Vagina (tissue), 2 donors: ENCODE measurements at places on chromosomes 3 and 15.

DNA sequence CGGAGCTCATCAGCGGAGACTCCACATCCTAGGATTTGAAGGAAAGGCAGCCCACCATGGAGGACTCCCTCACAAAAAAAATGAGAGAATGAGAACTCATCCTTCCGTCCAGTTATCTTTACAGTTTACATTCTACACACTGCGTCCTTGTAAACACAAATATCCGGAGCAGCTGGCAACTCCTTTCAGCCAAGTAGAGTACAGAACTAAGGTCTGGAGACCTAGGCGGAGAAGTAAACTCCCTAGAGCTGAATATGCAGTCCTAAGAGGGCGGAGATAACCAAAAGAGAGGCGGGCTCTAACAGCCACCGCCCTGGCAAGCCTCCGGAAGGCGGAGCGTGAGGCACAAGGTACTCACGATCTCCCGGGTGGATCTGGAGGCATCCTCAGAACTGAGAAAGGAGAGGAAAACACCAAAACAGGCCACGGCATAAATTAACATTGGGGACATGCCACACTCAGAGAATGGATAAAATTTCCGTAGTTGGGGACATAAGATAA lies 924 bp upstream of the SIN3A start:
- DNase-seq: peak; percentile 92
- H3K4me1 ChIP-seq: peaks cover 28% of the 10 kb centered on the region
- H3K27ac ChIP-seq: peak overlapping the region; percentile 99
- no peaks in the 10 kb centered on the region for H3K27me3 ChIP-seq

DNA sequence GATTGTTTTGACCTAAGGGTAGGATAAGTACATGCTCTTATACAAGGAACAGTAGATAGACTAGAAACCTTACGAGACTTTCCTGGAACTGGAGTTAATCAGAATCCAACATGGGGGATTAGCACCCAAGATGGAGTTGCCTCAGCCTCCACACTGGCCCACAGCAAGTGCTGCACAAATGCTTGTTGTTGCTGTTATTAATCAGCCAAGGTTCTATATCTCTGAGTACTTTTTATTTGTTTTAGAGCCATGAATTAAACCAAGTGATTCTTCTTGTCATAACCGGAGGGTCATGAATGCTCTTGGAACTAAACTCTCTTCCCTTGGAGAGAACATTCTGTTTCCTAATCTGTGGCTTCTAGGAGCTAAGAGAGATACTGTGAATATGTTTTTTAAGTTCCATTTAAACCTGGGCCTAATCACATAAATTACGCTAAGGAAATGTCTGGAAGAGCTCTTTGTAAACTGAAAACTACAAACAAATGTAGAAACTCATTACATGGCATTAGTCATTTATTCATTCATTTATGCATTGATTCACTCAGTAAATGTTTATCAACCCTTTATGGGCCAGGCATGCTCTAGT lies 5.7 kb upstream of the IL16 start:
- peak; percentile 77 for DNase-seq
- peak overlapping the region; percentile 81 for H3K27ac ChIP-seq
- no peak overlapping the region for H3K4me3 ChIP-seq
- H3K4me1 ChIP-seq: peaks cover 25% of the 10 kb centered on the region
- H3K27me3 ChIP-seq: no peaks in the 10 kb centered on the region

GRCh38 chr3:14505001-14505802 lies 34.9 kb downstream of the GRIP2 start:
- H3K4me1 ChIP-seq: peaks cover 8% of the 10 kb centered on the region
- H3K4me3 ChIP-seq: no peak overlapping the region
- DNase-seq: no peak
- no peak overlapping the region for H3K27ac ChIP-seq

DNA sequence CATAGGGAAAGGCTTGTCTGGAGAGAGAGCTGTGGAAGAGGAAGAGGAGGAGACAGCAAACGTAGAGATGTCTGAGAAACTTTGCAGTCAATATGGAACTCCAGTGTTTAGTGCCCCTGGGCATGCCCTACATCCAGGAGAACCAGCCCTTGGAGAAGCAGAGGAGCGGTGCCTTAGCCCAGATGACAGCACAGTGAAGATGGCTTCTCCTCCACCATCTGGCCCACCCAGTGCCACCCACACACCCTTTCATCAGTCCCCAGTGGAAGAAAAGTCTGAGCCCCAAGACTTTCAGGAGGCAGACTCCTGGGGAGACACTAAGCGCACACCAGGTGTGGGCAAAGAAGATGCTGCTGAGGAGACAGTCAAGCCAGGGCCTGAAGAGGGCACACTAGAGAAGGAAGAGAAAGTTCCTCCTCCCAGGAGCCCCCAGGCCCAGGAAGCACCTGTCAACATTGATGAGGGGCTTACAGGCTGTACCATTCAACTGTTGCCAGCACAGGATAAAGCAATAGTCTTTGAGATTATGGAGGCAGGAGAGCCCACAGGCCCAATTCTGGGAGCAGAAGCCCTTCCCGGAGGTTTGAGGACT lies 6.9 kb downstream of the MAP1A start:
- H3K4me1 ChIP-seq: peaks cover 2% of the 10 kb centered on the region
- no peak overlapping the region for H3K4me3 ChIP-seq
- DNase-seq: no peak
- peaks cover 4% of the 10 kb centered on the region for H3K36me3 ChIP-seq

DNA sequence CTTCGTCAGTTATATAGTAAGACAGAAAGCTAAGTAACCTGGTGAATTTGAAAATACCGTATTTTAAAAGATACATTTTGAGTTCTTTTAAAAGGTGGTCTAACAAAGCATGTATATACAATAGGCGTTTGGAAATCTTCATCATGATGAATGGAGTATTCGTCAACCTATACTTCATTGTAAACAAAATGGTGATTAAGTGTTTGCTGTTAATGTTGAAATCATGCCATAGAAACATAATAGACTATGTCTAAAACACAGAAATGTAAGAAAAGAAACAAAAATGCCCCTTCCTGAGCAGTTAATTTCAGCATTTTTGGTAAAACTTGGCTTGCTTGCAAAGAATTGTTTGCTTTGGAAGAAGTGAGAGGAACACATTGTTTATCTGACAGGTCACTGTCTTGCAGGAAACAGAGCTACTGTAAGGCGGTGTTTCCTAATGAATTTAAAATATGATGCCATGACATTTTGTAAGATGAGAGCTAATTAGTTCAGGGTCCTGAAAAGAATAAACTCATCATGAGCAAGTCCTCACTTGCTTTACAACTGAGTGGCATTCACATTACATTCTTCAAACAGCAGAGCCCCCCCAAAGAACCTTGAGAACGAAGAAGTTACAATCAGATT lies 126.7 kb downstream of the SERPINI1 start:
- H3K36me3 ChIP-seq: no peaks in the 10 kb centered on the region
- DNase-seq: no peak
- no peak overlapping the region for H3K27ac ChIP-seq
- H3K4me3 ChIP-seq: no peak overlapping the region
- H3K4me1 ChIP-seq: peaks cover 11% of the 10 kb centered on the region
- no peaks in the 10 kb centered on the region for H3K27me3 ChIP-seq

GRCh38 chr3:154952553-154952952 lies 127.6 kb upstream of the MME start:
- H3K36me3 ChIP-seq: no peaks in the 10 kb centered on the region
- no peak overlapping the region for H3K4me3 ChIP-seq
- no peak overlapping the region for H3K27ac ChIP-seq

- H3K4me1 ChIP-seq: no peaks in the 10 kb centered on the region
- H3K27ac ChIP-seq: no peak overlapping the region
- H3K36me3 ChIP-seq: no peaks in the 10 kb centered on the region
- no peak overlapping the region for H3K4me3 ChIP-seq
These were observed 95.8 kb downstream of the P3H2 start for GRCh38 chr3:190024912-190025311.

DNA sequence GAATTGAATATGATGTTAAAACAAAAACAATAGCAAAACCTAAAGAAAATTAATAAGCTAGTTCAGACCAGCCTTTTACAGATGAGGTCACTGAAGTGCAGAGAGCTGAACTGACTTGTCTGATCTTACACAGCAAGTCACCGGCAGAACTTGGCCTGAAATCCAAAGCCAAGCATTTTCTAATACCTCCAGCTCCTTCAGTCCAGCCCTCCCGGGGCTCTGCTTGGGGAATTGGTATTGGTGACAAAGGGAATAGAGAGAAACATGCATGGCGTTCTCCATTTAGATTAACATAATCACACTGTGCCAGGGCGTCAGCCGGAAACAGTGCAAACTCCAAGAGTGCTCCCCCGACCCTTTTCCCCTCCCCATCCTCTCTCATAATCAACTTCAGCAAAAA lies 14.1 kb upstream of the ZSCAN2 start:
- no peaks in the 10 kb centered on the region for H3K27me3 ChIP-seq
- H3K36me3 ChIP-seq: no peaks in the 10 kb centered on the region
- H3K27ac ChIP-seq: no peak overlapping the region
- H3K4me1 ChIP-seq: peaks cover 10% of the 10 kb centered on the region
- no peak overlapping the region for H3K4me3 ChIP-seq
- no peak for DNase-seq

- no peak overlapping the region for H3K27ac ChIP-seq
- no peaks in the 10 kb centered on the region for H3K36me3 ChIP-seq
- no peak for DNase-seq
- H3K27me3 ChIP-seq: no peaks in the 10 kb centered on the region
These were observed 142.0 kb downstream of the GABRB3 start for GRCh38 chr15:26630857-26631256.

- H3K27ac ChIP-seq: no peak overlapping the region
- DNase-seq: no peak
- H3K27me3 ChIP-seq: peaks cover 9% of the 10 kb centered on the region
These were observed 7.2 kb downstream of the EOMES start for GRCh38 chr3:27714692-27715453.

- no peak overlapping the region for H3K4me3 ChIP-seq
- H3K4me1 ChIP-seq: no peaks in the 10 kb centered on the region
- no peak for DNase-seq
- H3K27ac ChIP-seq: no peak overlapping the region
- no peaks in the 10 kb centered on the region for H3K27me3 ChIP-seq
These were observed 46.6 kb downstream of the SLCO2A1 start for GRCh38 chr3:133983126-133983525.

DNA sequence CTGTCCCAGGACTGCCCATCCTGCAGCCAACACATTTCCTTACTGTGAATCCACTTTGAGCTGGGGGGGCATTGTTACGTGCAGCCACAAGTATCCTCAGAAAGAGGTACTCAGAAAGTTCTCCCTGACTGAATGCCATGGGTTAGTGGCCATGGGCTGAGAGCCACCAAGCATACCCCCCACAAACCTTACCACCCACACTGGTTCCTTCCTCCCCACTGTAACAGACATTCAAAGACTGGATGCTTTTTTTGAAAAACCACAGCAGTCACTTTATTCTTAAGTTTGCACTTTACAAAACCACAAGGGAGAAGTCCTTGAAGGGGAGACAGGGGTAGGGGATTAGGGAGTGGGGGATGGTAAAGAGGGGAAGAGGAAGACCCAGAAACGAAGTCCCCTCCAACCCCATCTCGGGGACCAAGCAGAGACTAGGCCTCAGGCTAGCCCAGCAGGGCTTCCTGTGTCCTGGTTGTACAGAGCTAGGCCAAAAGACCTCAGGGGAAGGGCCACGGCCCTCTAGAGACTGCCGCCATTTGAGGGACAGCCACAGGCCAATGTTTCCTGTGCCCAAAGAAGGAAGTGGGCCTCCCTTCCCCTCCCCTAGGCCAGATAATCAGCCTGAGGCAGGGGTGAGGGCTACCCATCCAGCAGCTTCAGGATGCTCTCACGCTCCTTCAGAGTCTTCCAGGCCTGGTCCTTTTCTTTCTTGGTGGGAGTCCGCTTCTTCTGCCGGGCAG lies 10.1 kb upstream of the CAMK1 start:
- no peaks in the 10 kb centered on the region for H3K4me1 ChIP-seq
- H3K27ac ChIP-seq: no peak overlapping the region
- DNase-seq: no peak
- no peak overlapping the region for H3K4me3 ChIP-seq
- H3K27me3 ChIP-seq: no peaks in the 10 kb centered on the region
- peaks cover 15% of the 10 kb centered on the region for H3K36me3 ChIP-seq

DNA sequence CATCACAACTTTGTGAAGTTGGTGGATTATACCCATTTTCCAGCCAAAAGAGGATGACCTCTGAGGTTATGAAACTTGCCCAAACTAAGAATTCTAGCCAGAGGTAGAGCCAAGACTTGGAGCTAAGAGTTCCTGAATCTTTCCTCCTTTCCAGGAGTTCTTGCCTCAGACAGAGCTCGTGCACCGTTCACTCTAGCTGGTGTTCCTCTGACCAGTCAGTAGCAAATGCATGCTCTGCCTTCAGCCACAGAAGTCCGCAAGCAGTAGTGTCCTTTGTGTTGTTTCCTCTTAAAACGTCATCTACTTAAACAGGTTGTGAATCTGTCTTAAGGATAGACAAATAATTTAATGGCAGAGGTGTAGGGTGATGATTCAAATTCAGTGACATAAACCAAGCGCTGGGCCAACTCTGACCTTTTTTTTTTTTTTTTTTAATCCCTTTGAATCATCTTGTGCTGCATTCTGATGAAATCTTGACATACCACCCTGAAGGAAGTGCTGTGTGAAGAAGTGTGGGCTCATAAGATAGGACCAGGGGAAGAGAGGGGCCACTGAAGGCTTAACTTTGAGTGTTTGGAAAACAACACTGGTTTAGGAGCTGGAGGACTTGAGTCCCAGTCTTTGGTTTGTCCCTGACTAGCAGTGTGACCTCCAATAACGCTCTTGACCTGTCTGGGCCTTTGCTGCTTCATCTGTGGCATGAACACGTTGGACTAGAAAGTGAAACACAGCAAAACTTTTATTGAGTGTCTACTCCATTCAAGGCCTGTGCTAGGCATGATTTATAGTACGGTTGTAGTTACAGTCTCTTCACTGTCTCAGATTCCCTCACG lies 53.4 kb downstream of the ITPR1 start:
- H3K27me3 ChIP-seq: no peaks in the 10 kb centered on the region
- no peak overlapping the region for H3K4me3 ChIP-seq
- no peak for DNase-seq

DNA sequence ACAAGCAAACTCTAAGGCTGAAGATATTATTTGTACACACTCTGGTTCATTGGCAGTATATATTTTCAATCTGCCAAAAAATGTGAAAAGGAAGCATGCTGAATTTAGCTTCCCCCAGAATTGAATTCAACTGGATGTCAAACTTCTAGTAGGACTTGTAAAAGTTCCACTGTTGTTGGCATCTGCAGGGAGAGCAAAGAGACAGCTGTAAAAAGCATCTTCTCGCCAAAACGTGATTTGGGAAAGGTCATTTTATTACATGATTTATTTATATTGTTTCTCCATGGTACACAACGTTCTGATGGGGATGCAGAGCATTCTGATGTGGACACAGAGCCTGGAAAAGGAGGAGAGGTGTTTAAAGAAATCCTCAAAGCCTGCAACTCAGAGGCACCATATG lies 196.7 kb upstream of the ADAMTS9 start:
- no peaks in the 10 kb centered on the region for H3K27me3 ChIP-seq
- no peak overlapping the region for H3K4me3 ChIP-seq
- H3K27ac ChIP-seq: peak overlapping the region; percentile 32
- H3K36me3 ChIP-seq: no peaks in the 10 kb centered on the region
- DNase-seq: no peak
- H3K4me1 ChIP-seq: peaks cover 18% of the 10 kb centered on the region
